Natural killer cell (primary cell): ENCODE measurements at places on chromosomes 16 and 17.

DNA sequence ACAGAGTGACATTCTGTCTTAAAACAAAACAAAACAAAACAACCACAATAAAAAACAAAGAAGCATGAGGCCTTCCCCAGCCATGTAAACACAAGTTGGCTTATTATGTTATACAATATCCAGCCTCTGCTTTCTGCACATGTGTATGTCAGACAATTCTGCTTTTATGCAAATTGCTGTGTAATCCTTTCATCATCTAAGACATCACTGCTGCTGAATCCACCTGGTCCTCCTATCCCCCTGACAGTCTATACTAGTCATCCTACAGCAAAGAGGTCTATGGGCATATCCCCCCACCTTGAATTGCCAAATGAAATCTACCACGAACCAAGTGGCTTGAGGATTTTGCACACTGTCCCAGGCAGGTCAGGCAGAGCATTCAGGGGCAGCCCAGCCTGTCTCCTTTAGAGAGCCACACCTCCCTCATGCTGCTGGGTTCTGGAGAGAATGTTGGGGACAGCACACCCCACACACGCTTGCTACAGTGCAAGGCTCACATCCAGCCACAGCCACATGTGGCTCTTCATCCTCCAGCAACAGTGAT lies 339.6 kb upstream of the CDH5 start:
- DNase-seq, result no peak
- no peak overlapping the region for H3K4me3 ChIP-seq
- no peak overlapping the region for H3K27ac ChIP-seq
- no peaks in the 10 kb centered on the region for H3K27me3 ChIP-seq
- no peaks in the 10 kb centered on the region for H3K36me3 ChIP-seq

DNA sequence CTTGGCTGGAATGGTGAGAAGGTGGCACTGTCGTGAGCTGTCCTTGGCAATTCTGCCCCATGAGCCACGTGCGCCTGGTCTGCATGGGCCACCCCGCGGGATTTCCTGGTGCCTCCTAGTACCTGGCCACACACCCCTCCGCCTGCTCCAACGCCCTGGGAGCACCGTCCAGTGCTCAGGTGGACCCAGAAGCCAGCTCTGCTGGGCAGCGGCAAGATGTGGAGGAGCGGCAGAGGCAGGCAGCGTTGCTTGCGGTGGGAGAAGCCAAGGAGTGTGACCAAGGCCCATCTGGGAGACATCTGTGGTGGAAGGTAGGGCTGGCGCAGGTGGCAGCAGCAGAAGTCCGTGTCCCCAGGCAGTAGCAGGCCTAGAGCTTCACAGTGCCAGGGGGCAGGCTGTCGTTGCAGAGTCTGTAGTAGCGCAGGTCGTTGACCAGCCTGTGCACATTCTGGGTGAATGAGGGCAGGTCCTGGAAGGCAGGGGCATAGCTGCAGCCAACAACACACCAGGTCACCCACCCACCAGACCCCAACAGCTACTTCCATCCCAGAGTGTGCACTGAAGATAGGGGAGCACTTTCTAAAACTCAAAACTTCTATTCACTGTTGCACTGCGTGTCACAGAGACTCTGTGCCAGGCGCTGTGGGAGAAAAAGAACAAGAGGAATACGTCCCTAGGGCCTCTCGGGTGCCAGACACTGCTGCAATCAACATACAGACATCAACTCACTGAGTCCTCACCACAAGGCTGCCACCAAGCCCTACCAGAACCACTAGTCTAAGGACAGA lies 34.9 kb upstream of the GSG1L start:
- peaks cover 56% of the 10 kb centered on the region for H3K36me3 ChIP-seq
- H3K27ac ChIP-seq, result no peak overlapping the region
- H3K4me1 ChIP-seq, result no peaks in the 10 kb centered on the region

DNA sequence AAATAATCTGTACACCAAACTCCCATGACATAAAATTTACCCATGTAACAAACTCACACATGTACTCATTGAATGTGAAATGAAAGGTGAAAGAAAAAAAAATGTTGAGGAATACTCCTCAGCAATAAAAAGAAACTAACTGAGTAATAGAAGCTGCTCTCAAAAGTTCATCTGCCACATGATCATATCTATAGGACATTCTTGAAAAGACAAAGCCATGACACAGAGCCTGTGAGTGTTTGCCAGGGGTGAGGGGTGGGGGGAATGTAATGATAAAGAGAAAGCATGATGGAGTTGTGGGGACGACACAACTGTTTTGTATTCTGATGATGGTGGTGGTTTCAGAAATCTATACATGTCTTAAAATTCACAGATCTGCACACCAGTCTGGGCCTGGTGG lies 52.2 kb upstream of the TMC5 start:
- no peak overlapping the region for H3K27ac ChIP-seq
- no peak for DNase-seq
- H3K4me3 ChIP-seq, result no peak overlapping the region
- H3K36me3 ChIP-seq, result no peaks in the 10 kb centered on the region
- no peaks in the 10 kb centered on the region for H3K27me3 ChIP-seq
- H3K4me1 ChIP-seq, result no peaks in the 10 kb centered on the region

GRCh38 chr17:77853191-77853977 lies 105.1 kb upstream of the TNRC6C start:
- DNase-seq, result no peak
- no peak overlapping the region for H3K27ac ChIP-seq
- H3K27me3 ChIP-seq, result no peaks in the 10 kb centered on the region
- no peak overlapping the region for H3K4me3 ChIP-seq
- H3K36me3 ChIP-seq, result no peaks in the 10 kb centered on the region
